Stimulated activated CD8-positive, alpha-beta memory T cell treated with anti-CD3 and anti-CD28 coated beads, Interleukin-7, amount 100 ng/mL, for 24 hours (primary cell): ENCODE measurements at places on chromosomes 7 and 10.

GRCh38 chr10:95431900-95432342 is 129.2 kb downstream of the SORBS1 start:
- DNase-seq, result no peak

DNA sequence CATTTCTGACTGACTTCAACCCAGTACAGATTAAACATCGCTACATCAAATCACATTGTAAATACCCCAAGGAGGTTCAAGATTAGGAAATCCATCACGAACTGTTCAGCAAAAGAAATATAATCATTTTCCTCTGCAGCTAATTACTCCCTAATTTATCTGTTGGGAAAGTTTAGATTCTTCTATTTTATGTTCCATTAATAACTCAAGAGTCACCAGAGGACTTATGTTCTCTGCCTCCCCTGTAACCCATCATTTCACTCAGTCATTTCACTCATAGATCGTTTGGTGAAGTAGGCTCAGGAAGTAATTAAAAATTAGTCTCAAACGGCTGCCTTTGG is 45.2 kb downstream of the FAM171A1 start:
- no peak for DNase-seq

GRCh38 chr10:14358886-14359573 is 28.3 kb upstream of the FRMD4A start:
- DNase-seq, result no peak

DNA sequence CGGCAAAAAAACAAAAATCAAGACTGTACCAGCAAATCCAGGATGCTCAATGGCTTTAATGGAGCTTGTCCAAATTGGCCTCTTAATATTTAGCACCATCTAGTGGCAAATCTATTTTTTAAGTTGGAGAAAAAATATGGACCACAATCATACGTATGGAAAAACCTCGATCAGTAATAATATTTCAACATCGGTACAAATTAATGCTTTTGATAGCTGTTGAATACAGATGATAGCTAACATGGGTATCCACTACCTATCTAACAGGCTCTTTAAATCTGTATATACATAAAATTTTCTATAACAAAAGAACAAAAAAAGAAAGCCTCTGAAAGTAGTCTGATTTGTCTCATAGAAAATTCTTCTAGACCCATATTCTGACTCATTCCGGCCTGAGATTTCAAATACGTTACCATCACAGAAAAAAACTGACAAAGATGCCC is 29.2 kb downstream of the COA1 start:
- no peak for DNase-seq

- DNase-seq, result no peak
These were observed 1165.7 kb upstream of the AUTS2 start for GRCh38 chr7:68432585-68432984.

GRCh38 chr7:39700165-39700564 is 76.8 kb downstream of the RALA start:
- no peak for DNase-seq

DNA sequence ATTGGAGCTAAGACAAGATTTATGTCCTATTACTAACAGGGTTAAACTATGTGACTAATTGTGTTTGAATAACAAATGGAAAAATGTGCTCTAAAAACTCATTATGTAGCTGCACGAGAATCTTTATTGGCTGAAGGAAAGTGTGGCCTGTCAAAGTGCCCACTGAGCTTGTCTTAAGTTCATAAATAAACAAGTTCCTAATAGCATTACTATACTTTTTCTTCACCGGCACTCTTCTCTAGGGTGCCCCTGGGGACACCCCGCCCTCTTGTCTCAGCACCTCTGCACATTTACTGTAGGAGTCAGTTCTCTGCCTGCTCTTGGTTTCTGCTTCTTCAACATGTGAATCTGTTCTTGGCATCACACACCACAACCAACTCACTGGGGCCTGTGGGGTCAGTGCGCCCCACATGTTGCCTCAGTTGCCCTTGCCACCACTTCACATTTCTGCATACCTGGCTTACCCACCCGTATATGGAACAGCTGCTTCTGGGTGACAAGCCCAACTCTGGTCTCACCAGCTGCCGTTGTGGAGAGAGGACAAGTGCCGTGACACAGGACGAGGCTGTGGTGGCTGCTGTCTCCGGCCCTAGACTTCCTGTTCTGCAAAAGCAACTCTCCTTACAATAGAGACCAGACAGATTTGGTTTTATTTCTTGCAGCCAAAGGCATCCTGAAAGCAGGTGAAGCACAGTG is 96.3 kb upstream of the DDC start:
- no peak for DNase-seq

- no peak for DNase-seq
These were observed 242.5 kb downstream of the REEP3 start for GRCh38 chr10:63763744-63764143.

- DNase-seq, result no peak
These were observed 5.9 kb upstream of the NUP42 start for GRCh38 chr7:23175938-23176337.

- no peak for DNase-seq
These were observed 62.2 kb upstream of the TRIM8 start for GRCh38 chr10:102581981-102582580.

DNA sequence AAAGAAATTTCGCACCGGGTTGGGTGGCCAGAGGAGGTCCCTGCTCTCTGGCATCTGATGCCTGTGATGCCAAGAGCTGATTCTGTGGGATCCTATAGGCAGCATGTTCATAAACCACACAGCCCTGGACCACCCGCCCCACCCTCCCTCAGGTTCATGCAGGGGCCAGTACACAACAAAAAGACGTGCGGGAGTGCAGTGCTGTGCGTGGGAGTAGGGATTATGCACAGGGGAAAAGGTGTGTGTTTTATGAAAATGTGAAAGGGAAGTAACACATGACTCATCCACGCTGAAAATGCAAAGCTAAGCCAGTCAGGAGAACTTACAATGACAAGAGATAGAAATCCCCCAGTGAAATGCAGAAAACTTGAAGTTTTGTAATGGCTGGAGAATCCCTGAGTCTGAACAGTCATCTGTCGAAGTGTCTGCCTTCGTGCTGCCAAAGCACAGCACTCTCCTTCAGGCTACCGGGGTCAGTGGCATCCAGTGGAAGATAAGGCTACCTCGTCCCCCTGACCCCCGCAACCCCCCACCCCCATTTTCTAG is 1.1 kb downstream of the KIAA1217 start:
- DNase-seq, result no peak

- no peak for DNase-seq
These were observed 160.5 kb upstream of the FERD3L start for GRCh38 chr7:19305698-19306097.

- no peak for DNase-seq
These were observed 183.8 kb upstream of the MKLN1 start for GRCh38 chr7:131143869-131144268.

DNA sequence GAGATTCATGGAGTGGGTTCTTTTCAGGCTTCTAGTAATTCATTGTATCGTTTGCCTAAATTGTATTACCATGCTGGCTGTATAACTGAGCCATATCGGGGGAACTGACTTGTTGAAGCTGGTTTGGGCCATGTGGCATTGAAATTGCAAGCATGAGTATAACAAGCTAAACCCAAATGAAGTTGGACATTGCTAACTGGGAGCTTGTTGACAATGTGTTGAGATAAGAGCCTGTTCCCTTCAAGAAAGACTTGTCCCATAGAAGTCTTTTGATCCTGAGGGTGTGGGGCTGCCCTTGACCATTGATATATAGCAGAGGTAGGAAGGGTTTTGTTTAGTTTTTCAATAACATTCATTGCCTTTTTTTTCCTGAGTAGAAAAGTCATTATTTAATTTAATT is 156.0 kb downstream of the VTI1A start:
- no peak for DNase-seq

DNA sequence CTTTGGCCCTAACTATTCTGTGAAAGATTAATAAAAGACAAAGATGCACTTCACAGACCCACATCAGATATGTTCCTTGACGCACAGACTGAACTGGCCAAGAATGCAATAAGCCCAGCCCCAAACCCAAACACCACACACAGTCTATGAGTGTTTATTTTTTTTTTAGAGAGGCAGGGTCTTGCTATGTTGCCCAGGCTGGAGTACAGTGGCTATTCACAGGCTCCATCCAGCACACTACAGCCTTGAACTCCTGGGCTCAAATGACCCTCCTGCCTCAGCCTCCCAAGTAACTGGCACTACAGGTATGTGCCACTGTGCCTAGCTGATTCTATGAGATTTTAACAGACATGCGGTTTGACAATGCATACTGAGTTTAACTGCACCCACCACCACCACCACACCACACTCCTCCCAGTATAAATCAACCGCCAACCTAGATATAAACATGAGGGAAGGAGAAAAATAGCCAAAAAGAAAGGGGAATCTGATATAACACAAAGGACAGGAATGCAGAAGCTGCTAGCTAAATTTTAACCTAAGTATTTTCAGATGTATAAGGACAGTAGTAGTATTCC is 35.1 kb upstream of the SLC26A3 start:
- DNase-seq, result no peak

DNA sequence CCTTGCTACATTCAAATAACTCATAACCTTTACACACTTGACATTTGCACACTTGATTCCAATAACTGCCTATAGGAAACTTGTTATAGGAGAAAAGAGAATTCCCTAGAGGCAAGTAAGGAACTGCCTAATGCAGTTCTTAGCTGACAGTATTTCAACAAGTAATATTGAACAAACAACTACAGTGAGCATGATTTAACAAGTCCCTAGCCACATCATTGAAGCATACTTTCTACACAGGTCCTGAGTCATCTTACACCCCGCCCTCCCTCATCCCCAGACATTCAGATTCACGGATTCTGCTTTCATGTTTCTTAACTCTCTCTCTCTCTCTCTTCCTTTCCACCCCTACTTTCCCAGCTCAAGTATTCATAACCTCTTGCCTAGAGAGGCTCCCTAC is 153.5 kb downstream of the LSM5 start:
- DNase-seq, result no peak

GRCh38 chr7:85627791-85628586 is 441.1 kb upstream of the SEMA3D start:
- DNase-seq, result no peak

DNA sequence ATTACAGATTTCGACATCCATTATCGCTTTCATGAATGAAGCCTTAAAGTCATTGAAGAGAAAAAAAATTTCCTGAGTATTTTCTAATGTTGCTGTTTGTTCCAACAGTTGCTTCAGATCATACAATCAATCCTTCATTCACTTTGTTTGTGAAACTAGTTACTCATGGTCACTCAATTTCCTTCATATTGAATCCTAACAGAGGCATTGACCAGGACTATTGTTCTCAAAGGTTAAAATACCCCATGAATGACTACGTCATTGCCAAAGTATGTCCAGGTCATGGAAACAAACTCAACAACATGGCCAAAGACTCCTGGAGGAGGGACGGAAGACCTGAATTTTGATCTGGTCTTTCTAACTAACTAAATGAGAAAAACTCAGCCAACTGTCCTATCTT is 54.0 kb upstream of the ABCB5 start:
- no peak for DNase-seq

- no peak for DNase-seq
These were observed 11.1 kb downstream of the TAF3 start for GRCh38 chr10:7829289-7829834.

- no peak for DNase-seq
These were observed 12.8 kb downstream of the HKDC1 start for GRCh38 chr10:69232736-69233480.

- DNase-seq, result no peak
These were observed 81.5 kb upstream of the HPS1 start for GRCh38 chr10:98528166-98528804.

DNA sequence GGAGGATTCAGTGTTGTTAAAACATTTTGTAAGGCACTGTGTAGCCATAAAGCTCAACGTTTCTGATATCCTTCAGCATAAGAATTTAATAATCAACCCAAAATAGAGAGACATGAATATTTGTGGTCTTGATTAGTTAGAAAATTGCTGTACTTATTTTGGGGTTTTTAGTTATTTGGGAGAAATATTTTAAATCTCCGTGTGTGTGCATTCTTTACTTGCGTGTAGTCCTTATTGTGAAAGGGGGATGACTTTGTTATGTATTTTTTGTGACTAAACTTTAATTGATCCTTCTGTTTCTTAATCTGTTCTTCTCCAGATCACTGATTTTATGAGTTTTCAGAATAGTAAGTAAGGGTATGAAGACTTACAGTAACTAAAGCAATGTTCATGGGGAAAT is 81.2 kb downstream of the ZNRF2 start:
- DNase-seq, result no peak

GRCh38 chr7:44415047-44415446 is 75.4 kb downstream of the NUDCD3 start:
- no peak for DNase-seq

DNA sequence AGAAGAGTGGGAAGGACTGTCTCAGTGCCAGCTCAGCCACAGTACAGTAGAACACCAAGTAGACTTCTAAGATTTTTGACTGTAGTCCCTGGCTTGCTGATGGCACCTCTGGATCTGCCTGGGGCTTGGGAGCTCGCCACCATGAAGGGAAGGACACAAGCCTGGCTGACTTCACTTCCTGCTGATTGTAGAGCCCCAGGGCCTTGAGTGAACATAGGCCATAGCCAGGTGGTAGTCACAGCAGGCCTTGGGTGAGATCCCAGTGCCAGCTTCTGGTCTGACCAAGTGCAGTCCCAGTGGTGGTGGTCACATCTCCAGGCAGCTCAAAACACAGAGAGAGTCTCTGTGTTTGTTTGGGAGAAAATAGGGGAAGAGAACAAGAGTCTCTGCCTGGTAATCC is 57.6 kb upstream of the HBP1 start:
- no peak for DNase-seq

DNA sequence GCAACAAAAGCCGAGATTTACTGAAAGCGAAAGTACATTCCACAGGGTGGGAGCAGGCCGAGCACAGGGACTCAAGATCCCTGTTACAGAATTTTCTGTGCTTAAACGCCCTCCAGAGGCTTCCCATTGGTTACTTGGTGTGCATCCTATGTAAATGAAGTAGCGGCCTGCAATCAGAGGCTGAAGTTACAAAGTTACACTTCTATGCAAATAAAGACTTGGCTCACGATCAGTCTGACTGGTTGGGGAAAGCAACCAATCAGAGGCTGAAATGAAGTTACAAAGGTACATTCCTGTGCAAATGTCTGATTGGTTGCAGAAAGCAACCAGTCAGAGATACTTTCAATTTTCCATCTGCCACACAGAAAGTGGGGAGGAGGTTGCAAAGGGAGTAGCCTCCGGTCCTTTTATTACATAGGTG is 4.1 kb downstream of the ACBD7 start:
- DNase-seq, result no peak

- DNase-seq, result peak; percentile 16
These were observed 489.8 kb upstream of the ZMIZ1 start for GRCh38 chr10:78578929-78579328.

DNA sequence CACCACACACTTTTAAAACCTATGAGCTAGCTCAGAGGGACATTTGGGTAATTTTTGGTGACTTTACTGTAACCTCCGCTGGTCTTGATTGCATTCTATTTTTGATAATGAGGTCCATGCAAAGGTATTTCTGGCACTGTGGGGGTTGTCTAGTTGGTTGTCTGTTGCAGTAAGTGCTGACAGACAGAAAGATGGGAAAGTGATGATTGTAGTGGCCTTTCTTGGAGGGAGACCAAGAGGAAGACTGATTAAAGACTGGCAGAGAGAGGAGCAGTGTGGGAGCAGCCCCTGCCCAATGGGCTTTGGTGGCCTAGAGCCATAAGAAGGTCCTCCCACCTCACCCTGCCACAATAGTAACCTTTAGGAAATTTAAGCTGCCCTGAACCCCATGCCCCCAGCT is 173.4 kb upstream of the CTBP2 start:
- no peak for DNase-seq

GRCh38 chr7:55539380-55539779 is 32.9 kb downstream of the VOPP1 start:
- no peak for DNase-seq

- no peak for DNase-seq
These were observed 327.1 kb downstream of the GLRX3 start for GRCh38 chr10:130463104-130463875.
